ENCODE measurements at places on chromosomes 16 and 17.

GRCh38 chr16:1075546-1075945 is 3.0 kb downstream of the SSTR5 start:
- no peak for DNase-seq

GRCh38 chr17:36535669-36536081 is 888 bp downstream of the PIGW start:
- no peak for DNase-seq

DNA sequence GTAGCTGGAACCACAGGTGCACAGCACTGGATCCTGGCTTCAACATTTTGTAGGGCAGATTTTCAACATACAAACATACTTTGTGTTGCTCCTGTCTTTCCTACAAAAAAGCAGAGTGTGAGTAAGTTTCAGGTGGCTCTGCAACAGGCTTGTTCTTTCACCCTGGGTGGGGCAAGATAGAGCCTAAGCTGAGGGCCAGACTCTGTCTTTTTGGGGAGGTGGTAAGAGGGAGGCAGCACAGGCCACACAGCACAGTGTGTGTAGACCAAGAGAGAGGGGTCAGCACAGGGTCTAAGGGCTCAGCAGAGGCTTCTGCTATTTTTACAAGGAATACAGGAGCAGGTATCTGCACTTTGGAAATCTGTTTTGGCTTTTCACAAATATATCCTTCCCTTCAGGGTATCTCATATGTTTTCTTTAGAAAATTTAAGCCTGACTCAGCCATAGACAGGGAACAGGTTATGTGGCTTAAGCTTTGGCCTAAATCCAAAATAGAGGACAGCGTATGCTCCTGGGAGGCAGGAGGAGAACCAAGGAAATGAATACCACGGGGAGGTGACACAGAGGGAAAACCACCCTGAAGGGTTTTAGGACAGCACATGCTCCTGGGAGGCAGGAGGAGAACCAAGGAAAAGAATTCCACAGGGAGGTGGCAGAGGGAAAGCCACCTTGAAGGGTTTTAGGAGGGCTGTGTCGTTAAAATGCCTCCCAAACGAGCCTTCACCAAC is 21.6 kb downstream of the EMC8 start:
- DNase-seq, result no peak

GRCh38 chr16:5024632-5025031 is 9.1 kb downstream of the NAGPA start:
- DNase-seq, result no peak

- DNase-seq, result peak; percentile 17
Observed at GRCh38 chr16:65975049-65975708, 391.3 kb upstream of the CDH5 start.

GRCh38 chr16:89386306-89387185 is 103.8 kb downstream of the ANKRD11 start:
- no peak for DNase-seq

GRCh38 chr17:40819528-40820125 is 2.8 kb downstream of the KRT10 start:
- no peak for DNase-seq

DNA sequence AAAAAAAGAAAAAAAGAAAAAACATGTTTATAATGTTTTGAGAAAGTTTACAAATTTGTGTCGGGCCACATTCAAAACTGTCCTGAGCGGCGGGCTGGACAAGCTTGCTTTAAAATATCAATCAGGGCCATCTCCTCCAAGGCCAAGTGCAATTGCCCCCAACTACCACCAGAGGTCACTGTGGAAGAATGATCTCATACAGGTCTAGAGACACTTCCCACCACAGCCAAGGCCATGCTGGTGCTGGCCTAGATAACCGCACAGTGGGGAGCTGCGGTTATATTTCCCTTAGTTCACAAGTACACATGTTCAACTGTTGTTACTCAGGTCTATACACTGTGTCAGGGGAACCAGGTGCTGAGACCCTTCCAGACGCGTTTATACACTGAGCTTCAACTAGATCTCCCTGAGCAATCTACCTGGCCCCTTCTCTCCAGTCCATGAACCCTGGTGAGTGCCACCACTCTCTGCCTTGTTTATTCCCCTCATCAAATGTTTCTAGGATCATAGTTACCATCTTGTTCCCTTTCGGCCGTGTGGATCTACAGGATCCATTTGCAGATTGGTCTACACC is 83.8 kb upstream of the CCL2 start:
- DNase-seq, result no peak

DNA sequence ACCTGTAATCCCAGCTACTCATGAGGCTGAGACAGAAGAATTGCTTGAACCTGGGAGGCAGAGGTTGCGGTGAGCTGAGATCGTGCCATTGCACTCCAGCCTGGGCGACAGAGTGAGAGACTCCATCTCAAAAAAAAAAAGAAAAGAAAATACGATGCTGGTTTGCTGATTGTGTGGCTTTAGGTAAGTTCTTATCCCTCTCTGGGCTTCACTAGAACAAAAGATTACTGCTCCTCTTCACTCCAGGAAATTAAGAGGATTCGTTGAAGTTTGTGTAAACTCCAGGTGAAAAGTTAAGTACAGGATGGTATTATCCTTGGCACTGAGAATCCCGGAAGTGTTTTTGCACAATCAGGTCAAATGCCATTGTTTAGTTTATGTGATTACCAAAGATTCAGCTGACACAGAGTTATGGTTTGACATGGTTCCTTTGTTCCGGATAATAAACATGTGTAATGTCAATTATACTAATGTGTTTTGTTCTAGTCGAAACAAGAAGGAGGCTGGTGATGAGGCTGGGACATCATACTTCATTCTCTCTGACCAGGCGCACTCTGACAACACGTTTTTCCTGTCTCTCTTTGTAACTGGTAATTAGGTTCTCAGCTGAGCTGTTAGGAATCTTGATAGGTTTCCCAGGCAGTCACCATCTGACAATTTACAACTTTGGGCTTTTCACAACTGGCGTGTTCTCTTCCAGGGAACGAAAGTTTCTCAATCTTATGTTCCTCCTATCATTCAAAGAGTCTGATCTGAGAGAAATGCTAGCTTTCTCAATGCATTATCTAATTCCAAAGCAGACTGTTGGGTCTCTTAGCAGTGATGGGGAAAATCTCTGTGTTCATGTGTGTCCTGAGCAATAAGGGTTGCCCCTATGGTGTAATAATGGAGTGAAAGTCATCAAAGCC is 10.8 kb upstream of the TAOK1 start:
- no peak for DNase-seq

Data from non-pigmented ciliary epithelial cell (primary cell).